T-cell (primary cell): ENCODE measurements at places on chromosomes 6 and 20.

GRCh38 chr6:160198606-160199211, 59.9 kb downstream of the SLC22A2 start:
- DNase-seq, result no peak

- DNase-seq, result no peak
Observed at GRCh38 chr20:54115172-54115854, 44.9 kb upstream of the BCAS1 start.

DNA sequence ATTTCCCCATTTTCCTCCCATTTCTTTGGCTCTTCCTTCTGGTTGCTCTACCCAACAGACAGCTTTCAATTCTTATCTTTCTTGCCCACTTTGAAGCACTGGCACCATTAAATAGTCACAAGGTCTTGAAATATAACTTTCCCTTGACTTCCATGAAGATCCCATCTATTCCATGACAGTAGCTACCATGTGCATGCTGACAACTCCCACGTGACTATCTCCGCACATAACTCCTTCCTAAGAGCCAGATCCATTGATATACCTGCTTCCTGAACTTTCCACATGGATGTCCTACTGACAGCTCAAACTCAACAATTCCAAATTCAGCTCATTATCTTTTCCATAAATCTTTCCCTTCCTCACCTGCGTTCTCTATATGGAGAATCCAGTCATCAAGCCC, 101.4 kb downstream of the RIN2 start:
- no peak for DNase-seq

- DNase-seq, result no peak
Observed at GRCh38 chr20:36541227-36541767, at the start of gene MYL9. TSS of gene MYL9 (plus strand) at chr20:36541519. CDS start at chr20:36544885, 3,366 bp downstream.

DNA sequence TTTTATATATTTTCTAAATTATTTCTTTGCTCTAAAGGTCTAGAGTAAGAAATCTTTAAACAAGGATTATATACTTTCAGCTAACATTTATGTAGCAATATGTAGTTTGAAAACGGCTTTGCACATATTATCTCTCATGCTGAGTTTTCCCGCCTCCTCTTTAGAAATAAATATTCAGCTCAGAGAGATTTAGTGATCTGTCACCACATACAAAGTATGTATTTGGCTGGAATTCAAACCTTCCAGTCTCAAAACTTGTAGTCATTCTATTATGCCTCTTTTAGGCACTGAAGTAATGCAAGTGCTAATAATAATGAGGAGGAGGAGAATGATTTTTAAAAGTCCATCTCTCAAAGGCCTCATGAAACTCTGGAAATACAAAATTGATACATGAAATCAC, 525.0 kb downstream of the GRIK2 start:
- no peak for DNase-seq
